ENCODE measurements at places on chromosomes 3 and 15.

DNA sequence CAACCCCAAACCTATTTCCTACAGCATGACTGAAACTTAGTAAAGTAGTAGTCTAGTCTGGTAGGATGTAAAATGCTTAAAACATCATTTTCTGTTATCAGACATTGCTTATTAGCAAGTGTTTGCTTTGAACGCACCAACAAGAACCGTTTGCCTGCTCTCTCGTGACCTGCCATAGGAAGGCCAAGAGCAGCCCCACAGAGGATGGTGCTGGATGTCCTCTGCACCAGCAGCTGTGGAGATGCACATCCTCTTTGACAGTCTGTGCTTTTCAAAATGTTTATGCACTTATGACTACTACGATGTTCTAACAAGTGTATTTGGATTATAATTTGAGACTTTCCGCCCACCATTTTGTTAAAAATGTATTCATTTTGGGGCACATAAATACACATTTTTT, 59.6 kb downstream of the PDE8A start:
- no peak for DNase-seq

- no peak for DNase-seq
These were observed 45.0 kb downstream of the IQSEC1 start for GRCh38 chr3:13028010-13028821.

GRCh38 chr3:127475975-127476705, 114.4 kb downstream of the TPRA1 start:
- DNase-seq: no peak

DNA sequence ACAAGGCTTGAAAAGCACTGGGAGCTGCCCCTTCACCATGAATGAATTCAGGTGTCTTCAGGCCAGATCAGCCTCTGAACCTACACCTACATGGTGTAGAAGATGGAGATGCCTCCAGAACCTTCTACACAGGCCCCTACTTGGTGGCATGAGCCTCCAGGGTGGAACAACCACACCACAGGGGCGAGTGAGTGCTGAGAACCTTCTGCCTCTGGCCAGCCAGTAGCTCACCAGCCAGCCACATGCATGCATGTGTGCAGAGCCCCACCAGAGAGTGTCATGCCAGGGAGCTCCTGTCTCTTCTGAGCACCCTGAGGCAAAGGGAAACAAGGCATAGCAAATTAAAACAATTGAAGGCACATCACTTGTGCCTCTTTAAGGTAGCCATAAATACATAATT, 161.8 kb upstream of the TOPAZ1 start:
- DNase-seq: no peak

DNA sequence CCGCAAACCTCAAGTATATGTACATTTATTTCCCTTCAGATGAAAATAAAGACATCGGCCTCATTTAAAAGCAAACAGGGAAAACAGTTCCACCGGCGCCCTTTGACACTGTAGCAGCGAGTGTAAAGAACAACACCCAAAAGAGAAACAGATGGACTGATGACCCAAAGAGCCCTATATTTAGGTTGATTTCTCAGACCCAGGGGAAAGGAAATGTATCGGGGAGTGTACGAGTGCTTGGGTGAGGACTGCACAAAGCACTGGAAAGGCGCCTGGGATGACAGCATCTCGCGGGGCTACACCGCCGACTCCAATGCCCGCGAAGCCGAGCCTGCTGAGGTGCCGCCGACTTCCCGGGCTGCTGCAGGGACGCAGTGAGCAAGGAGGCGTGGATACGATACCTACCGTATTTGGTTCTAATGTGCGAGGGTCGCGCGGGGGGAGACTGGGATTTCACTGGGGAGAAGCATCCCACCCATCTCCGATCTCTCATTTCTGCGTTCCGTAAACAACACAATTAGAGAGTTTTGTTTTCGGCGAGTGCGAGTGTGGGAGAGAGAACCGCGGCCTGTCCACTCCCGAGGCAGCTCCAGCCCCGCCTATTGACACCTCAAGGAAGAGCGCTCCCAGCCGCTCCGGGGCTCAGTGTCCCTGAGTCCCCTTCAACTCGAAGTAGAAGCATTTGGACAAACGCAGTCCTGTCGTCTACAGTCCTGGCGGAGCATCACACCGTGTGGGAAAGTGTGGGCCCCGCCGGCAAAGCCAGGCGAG, 2.0 kb downstream of the MECOM start:
- no peak for DNase-seq

- DNase-seq: no peak
These were observed 8.4 kb upstream of the RTP1 start for GRCh38 chr3:187188931-187189330.
